ENCODE measurements at places on chromosomes 11 and 22.

- no peak for DNase-seq
These were observed 141.6 kb downstream of the TRPC6 start for GRCh38 chr11:101442171-101442570.

DNA sequence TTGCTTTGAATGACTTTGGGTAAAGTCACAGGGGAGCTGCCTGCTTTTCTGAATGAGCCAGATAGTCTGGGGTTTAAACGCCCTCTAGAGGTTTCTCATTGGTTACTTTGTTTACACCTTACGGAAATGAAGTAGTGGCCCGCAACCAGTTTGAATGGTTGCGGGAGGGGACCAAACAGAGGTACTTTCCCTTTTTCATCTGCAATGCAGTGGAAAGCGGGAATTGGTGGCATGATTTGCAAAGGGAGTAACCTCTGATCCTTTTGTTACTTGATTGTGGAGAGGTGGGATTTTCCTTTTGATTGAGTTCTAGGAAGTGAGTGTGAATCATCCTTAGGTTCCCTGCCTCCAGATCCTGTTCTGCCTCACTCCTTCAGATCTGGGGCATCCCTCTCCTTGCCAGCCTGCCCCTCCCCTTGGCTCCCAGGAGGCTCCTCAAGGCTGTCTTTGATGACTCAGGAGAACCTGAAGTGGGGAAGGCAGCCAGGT, 15.9 kb upstream of the GLYATL1 start:
- DNase-seq = no peak

GRCh38 chr22:47914481-47915097, 1152.1 kb downstream of the TBC1D22A start:
- no peak for DNase-seq

DNA sequence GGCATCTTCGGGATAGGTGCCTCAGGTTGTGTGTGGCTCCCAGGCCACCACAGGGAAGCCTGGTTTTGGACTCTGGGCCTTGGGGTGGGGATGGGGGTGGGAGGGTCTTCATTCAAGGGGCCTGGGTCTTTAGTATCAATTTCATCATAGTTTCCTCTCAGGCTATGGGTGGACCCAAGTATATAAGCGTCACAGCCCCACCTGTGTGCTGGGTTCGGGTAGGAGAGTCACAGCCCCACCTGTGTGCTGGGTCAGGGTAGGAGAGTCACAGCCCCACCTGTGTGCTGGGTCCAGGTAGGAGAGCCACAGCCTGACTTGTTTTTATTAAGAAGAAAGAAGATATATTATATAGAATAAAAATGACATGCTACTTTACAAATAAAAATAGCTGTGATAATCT, 422.1 kb downstream of the BRD1 start:
- DNase-seq = no peak

- no peak for DNase-seq
These were observed 450 bp downstream of the CBX6 start for GRCh38 chr22:38871360-38872171.

DNA sequence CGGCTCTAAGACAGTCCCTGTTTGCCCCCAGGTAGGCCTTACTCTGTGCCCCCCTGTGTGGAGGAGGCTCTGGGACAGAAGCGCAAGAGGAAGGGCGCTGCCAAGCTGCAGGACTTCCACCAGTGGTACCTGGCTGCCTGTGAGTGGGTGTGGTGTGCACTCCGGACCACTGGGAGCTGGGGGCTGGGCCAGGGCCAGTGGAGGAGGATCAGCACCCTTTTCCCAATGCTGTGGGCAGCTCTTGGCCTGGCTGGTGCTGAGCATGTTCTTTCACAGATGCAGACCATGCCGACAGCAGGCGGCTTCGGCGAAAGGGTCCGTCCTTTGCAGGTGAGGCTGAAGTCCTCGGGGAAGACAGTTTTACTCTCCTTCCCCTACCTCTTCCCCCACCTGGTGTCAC, 3.7 kb downstream of the SCO2 start:
- DNase-seq = no peak
